AG04450 (cell line): ENCODE measurements at places on chromosomes 5 and 9. TPM values are rescaled to one million over a fixed set of nuclear protein-coding genes. Genes with fewer than 3 reads are reported as not detected.

DNA sequence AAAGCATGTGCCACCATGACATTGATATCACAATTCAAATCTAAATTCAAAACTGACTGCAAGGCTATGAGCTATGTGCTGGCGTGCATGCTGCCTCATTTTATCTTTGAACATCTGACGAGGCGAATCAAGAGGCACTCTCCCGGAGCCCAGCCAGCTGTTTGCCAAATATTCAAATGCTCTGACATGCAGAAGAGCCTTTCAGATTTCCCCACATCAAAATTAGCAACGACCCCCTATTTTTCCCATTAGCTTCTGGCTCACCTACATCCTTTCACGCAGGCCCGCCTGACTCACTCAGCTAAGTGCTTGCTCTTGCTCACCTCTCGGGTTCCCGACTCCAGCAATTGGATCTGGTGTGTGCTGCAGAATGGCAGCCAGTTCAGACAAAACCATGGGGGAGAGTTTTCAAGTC lies 159.0 kb downstream of the NR2F1-AS1 start:
- no peak for DNase-seq

The DMRTA1 gene
- polyA plus RNA-seq, result 0.05 and 0.07 TPM in 2 replicates

DNA sequence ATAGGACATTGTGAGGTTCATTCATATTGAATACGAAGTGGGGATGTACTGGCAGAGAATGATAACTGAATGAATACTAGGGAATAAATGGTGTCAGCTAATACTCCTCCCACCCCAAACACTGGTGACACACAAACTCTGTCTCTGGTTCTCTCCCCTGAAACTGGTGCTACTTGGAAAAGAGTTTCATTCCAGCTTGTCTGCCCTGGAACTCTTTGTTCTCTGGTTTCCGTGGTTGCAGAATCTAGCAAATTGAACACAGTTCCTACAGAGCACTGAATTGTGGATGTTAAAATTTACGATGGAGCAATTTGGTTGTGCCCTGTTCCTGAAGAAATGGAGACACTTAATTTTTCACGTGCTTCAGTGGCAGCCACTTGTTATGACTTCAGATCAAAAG lies 181.7 kb downstream of the KCTD16 start:
- no peak for DNase-seq

DNA sequence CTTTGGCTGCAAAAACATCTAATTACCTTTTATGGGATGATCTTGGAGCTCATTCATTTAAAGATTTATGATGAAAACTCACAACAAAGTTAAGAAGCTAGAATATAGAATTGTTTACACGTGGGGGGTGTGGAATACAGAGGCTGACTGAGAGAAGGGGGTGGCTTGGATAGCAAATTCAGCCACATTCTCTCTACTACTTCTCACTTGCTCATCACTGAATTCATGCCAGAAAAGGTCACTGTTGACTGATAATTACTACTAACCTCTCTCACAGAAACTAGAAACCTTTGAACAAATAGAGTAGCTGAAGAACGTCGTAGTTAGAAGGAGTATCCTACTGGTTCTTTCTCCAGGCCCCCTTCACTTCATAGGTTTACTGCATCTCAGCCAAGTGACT lies 808.2 kb downstream of the BRINP1 start:
- no peak for DNase-seq

GRCh38 chr5:77064040-77064439 lies 23.0 kb downstream of the ZBED3 start:
- DNase-seq, result no peak

The GABBR2 gene
- polyA plus RNA-seq, result 2.4 and 3.2 TPM in 2 replicates

- DNase-seq, result no peak
These were observed 1263.3 kb upstream of the CDH9 start for GRCh38 chr5:28301712-28302111.

- no peak for DNase-seq
These were observed 108.5 kb downstream of the ELAVL2 start for GRCh38 chr9:23717505-23717904.

DNA sequence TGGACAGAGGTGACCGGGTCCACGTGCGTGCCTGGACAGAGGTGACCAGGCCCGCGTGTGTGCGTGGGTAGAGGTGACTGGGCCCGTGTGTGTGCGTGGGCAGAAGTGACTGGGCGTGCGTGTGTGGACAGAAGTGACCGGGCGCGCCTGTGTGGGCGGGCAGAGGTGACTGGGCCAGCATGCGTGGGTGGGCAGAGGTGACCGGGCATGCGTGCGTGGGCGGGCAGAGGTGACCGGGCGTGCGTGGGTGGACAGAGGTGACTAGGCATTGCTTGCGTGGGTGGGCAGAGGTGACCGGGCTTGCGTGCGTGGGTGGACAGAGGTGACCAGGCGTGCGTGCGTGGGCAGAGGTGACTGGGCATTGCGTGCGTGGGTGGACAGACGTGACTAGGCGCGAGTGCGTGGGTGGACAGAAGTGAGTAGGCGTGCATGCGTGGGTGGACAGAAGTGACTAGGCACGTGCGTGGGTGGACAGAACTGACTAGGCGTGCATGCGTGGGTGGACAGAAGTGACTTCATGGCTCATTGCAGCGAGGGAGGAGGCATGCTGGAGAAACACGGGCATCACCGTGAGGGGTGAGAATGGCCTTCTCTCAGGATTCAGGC lies 254.1 kb upstream of the IRX4 start:
- DNase-seq, result no peak

- DNase-seq, result no peak
These were observed 1545.3 kb upstream of the C9orf72 start for GRCh38 chr9:29118555-29118954.

- DNase-seq, result no peak
These were observed 269.4 kb upstream of the MVB12B start for GRCh38 chr9:126057121-126057825.

The GABRA1 gene
- polyA plus RNA-seq, result not detected in 2 replicates
